ENCODE measurements at places on chromosomes 1 and 21. TPM values are rescaled to one million over a fixed set of nuclear protein-coding genes. Genes with fewer than 3 reads are reported as not detected.

- no peak overlapping the region for H3K4me3 ChIP-seq
- DNase-seq, result no peak
- no peaks in the 10 kb centered on the region for H3K36me3 ChIP-seq
- H3K4me1 ChIP-seq, result no peaks in the 10 kb centered on the region
- no peaks in the 10 kb centered on the region for H3K27me3 ChIP-seq
Observed at GRCh38 chr1:68377098-68377497, 72.7 kb downstream of the RPE65 start.

GRCh38 chr1:220189750-220190347 is 82.4 kb downstream of the RAB3GAP2 start:
- no peaks in the 10 kb centered on the region for H3K4me1 ChIP-seq
- H3K36me3 ChIP-seq, result peaks cover 63% of the 10 kb centered on the region
- no peak overlapping the region for H3K27ac ChIP-seq
- DNase-seq, result no peak
- H3K27me3 ChIP-seq, result no peaks in the 10 kb centered on the region

- H3K36me3 ChIP-seq, result no peaks in the 10 kb centered on the region
- H3K4me1 ChIP-seq, result peaks cover 13% of the 10 kb centered on the region
- no peak overlapping the region for H3K4me3 ChIP-seq
- H3K27me3 ChIP-seq, result no peaks in the 10 kb centered on the region
Observed at GRCh38 chr21:38342739-38343138, 85.9 kb downstream of the KCNJ15 start.

The DNAJB4 gene
- total RNA-seq, result 13.9 TPM

- no peaks in the 10 kb centered on the region for H3K4me1 ChIP-seq
- H3K36me3 ChIP-seq, result peaks cover 4% of the 10 kb centered on the region
- no peak overlapping the region for H3K4me3 ChIP-seq
- no peak for DNase-seq
- no peak overlapping the region for H3K27ac ChIP-seq
Observed at GRCh38 chr1:28021064-28021463, 61.3 kb downstream of the XKR8 start.

- no peaks in the 10 kb centered on the region for H3K36me3 ChIP-seq
- no peak overlapping the region for H3K4me3 ChIP-seq
- H3K27ac ChIP-seq, result no peak overlapping the region
- no peaks in the 10 kb centered on the region for H3K4me1 ChIP-seq
- no peak for DNase-seq
Observed at GRCh38 chr1:70517444-70517843, 106.4 kb downstream of the CTH start.

The C2CD4D gene
- total RNA-seq, result not detected

DNA sequence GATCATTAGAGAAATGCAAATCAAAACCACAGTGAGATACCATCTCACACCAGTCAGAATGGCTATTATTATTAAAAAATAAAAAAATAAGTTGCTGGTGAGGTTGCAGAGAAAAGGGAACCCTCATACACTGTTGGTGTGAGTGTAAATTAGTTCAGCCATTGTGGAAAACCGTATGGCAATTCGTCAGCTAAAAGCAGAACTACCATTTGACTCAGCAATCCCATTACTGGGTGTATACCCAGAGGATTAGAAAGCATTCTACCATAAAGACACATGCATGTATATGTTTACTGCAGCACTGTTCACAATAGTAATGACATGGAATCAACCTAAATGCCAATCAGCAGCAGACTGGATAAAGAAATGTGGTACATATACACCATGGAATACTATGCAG is 42.2 kb downstream of the GIPC2 start:
- H3K4me1 ChIP-seq, result peaks cover 6% of the 10 kb centered on the region
- H3K4me3 ChIP-seq, result no peak overlapping the region
- H3K36me3 ChIP-seq, result no peaks in the 10 kb centered on the region
- no peak for DNase-seq
- H3K27ac ChIP-seq, result no peak overlapping the region

The ZNF281 gene
- 13.6 TPM for total RNA-seq

DNA sequence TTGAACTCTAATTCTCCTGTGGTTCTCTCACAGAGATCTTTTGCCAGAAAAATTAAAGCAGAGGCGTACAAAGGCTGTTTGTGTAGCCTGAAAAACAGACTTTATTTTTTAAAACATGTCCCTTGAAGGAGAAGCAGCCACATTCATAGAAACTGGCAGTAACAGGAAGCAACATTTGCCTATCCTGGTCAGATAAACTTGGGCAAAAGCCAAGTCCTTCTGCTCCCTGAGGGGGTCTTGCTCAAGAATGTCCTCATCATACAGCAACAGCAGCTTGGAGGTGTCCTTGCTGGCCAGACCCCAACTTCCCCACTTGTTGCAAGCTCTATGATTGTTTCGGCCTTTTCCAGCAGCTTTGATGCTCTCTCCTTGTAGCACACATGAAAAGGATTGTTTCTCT is 36.3 kb downstream of the MSTO1 start:
- H3K4me3 ChIP-seq, result no peak overlapping the region
- H3K4me1 ChIP-seq, result no peaks in the 10 kb centered on the region
- H3K27ac ChIP-seq, result no peak overlapping the region
- no peaks in the 10 kb centered on the region for H3K36me3 ChIP-seq

DNA sequence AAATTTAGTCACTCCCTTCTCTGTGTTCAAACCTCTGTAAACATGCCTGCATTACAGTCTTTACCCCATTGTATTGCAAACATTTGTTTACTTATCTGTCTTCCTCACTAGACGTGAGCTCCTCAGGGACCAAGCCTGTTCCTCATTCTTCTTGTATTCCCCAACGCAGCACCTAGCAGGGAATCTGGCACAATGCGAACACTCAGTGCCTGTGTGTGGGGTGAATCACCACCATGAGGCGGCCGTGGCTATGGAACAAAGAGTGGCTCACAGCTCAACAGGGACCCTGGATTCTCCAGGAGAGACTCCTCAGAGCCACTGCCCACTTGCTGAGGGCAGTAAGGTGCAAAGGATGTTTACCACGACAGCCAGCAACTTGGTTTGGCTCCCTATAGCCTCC is 95.9 kb downstream of the DDX20 start:
- no peaks in the 10 kb centered on the region for H3K36me3 ChIP-seq
- no peaks in the 10 kb centered on the region for H3K27me3 ChIP-seq
- H3K4me3 ChIP-seq, result no peak overlapping the region
- no peaks in the 10 kb centered on the region for H3K4me1 ChIP-seq
- DNase-seq, result no peak

DNA sequence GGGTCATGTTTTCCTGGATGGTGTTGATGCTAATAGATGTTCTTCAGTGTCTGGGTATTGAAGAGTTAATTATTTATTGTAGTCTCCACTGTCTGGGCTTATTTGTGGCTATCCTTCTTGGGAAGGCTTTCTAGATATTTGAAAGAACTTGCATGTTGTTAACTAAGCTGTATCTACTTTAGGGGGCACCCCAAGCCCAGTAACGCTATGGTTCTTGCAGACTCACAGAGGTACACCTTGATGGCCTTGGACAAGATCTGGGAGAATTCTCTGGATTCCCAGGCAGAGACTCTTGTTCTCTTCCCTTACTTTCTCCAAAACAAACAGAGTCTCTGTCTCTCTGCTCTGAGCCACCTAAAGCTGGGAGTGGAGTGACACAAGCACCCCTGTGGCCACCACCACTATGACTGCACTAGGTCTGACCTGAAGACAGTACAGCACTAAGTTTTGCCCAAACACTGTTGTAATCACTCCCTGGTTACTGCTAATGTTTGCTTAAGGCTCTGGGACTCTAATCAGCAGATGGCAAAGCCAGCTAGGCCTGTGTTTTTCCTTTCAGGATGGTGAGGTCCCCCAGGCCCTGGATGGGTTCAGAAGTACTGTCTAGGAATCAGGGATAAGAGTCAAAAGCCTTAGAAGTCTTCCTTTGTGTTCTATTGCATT is 76.5 kb upstream of the C1orf21 start:
- H3K27ac ChIP-seq, result no peak overlapping the region
- no peak overlapping the region for H3K4me3 ChIP-seq
- no peak for DNase-seq

GRCh38 chr1:175070818-175071217 is 3.2 kb downstream of the TNN start:
- H3K27me3 ChIP-seq, result no peaks in the 10 kb centered on the region
- no peak overlapping the region for H3K4me3 ChIP-seq
- no peak for DNase-seq
- no peaks in the 10 kb centered on the region for H3K4me1 ChIP-seq
- no peak overlapping the region for H3K27ac ChIP-seq

DNA sequence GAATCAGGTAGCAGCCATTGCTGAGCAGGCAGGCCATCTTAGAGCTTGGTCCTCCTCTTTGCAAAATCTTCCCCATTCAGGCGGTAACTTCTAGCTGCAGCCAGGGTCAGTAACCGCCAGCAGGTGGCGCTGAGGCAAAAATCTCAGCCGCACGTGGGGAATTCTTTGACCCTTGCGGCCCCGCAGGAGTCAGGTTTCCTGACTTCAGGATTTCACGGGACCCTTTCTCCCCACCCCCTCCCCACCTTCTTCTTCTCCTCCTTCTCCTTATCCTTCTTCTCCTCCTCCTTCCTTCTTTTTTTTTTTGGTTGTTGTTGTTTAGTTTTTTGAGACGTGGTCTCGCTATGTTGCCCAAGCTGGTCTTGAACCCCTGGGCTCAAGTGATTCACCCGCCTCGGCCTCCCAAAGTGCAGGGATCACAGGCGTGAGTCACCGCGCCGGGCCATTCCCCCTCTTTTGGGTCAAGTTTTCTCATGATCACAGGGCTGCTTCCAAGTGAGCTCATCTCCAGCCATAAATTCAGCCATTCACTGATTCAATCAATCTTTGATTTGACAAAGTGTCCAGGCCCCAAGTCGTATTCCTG is 33.4 kb upstream of the TENT5B start:
- H3K36me3 ChIP-seq, result no peaks in the 10 kb centered on the region
- DNase-seq, result peak; percentile 67
- H3K4me1 ChIP-seq, result peaks cover 4% of the 10 kb centered on the region
- H3K4me3 ChIP-seq, result no peak overlapping the region

The PDE9A gene
- 1.6 TPM for total RNA-seq

GRCh38 chr1:46067652-46068051 is 64.8 kb downstream of the PIK3R3 start:
- no peak overlapping the region for H3K27ac ChIP-seq
- H3K4me3 ChIP-seq, result no peak overlapping the region
- H3K36me3 ChIP-seq, result no peaks in the 10 kb centered on the region
- no peak for DNase-seq
- no peaks in the 10 kb centered on the region for H3K27me3 ChIP-seq

DNA sequence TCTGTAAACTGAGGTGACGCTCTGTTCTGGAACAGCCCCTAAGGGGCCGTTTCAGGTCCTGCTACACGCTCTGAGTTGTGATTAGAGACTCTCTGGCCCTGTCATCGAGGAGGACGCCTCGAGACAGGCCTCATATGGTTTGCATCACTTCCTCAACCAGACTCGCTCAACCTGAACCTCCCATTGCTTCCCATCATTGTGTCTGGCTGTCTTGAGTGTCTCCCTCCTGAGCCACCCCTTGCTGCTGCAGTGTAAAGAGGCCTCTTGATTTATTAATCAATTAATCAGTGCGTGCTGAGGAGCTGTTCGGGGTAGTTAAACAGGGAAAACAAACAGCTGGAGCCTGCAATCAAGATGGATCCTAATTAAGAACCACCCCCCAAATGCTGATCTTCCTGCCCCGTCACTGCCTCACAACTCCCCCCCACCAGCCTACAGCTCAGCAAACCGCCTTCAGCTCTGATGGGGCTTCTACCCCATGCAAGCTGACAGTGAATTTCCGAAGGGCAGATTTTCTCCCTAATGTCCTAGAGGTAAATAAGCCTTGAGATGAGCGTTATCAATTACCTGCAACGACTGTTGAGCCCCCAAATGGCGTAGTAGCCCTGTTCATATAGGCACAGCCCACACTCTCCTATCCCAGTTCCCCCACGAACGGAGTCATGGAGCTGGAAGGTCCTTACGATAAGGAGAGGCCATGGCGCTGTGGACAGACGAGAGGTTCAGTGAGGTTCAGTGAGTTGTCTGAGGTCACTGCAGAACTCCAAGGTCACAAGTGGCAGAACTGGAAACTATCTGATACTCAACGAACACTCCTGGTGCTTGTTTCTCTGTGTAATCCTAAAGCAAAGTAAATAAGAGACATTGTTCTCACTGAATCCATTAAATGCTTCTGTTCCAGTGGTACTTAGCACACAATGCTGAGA is 210.6 kb downstream of the KIF26B start:
- no peak overlapping the region for H3K4me3 ChIP-seq
- DNase-seq, result no peak
- no peaks in the 10 kb centered on the region for H3K36me3 ChIP-seq
- no peaks in the 10 kb centered on the region for H3K27me3 ChIP-seq

DNA sequence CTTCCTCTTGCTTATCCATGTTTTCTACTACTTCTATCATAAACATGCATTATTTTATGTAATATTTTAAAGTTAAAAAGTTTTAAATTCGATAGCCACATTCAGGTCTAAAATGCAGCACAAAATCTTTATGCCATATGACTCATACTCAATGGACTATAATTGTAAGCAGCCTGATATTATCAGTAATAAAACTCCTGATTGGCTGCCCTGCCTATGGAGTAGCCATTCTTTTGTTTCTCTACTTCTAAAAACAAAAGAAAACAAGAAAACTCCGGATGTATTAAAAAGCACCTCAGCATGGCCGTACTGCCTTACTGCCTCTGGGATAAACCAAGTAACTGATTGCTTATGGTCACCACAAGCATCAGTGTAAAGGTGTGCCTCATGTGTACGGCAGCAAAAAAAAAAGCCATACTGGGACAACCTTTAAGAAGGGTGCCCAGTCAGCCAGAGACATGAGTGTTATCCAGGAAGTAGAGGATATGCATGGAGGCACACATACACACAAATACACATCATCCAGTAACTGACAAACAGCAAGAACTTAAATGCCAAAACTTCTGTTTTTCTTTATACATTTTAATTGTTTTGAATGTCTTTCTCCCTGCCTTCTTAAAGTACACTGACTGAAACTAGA is 9.2 kb downstream of the SLC35D1 start:
- no peaks in the 10 kb centered on the region for H3K4me1 ChIP-seq
- no peak for DNase-seq
- peaks cover 38% of the 10 kb centered on the region for H3K36me3 ChIP-seq

GRCh38 chr21:16583556-16583955 is 853.8 kb downstream of the USP25 start:
- H3K27ac ChIP-seq, result no peak overlapping the region
- H3K4me3 ChIP-seq, result no peak overlapping the region
- H3K27me3 ChIP-seq, result no peaks in the 10 kb centered on the region

DNA sequence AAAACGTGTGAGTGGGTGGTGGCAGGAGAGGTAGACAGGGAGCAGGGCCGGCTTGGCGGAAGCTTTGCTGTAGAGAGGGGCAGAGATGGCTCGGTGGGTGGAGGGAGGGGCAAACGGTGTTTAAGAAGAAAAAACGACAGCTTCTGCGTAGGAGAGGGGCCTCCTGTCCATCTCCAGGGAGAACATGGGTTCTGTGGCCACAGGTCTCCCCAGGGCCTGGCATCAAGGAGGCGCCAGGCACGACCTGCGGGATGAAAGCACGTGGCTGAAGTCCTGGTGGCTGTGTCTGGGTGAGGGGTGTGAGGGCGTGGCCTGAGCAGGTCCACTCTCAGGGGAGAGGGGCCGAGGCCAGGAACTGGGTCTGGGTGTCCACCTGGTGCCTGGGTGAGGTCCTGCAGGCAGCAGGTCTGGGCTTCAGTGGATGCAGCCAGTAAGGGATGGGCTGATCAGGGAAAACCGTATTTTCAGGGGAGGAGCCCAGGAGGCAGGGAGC is 940 bp upstream of the PRKCZ start:
- H3K4me3 ChIP-seq, result peak overlapping the region; percentile 75
- H3K27ac ChIP-seq, result no peak overlapping the region
- no peaks in the 10 kb centered on the region for H3K4me1 ChIP-seq
- H3K36me3 ChIP-seq, result no peaks in the 10 kb centered on the region

GRCh38 chr1:221697923-221698425 is 43.9 kb downstream of the DUSP10 start:
- H3K27ac ChIP-seq, result peak overlapping the region; percentile 41
- no peak for DNase-seq
- no peaks in the 10 kb centered on the region for H3K27me3 ChIP-seq
- H3K4me3 ChIP-seq, result no peak overlapping the region
- H3K4me1 ChIP-seq, result peaks cover 50% of the 10 kb centered on the region

The GBP2 gene
- total RNA-seq, result 31.3 TPM

The SFN gene
- 2.5 TPM for total RNA-seq
